H9 (cell line): ENCODE measurements at places on chromosomes 5 and 9. TPM values are rescaled to one million over a fixed set of nuclear protein-coding genes. Genes with fewer than 3 reads are reported as not detected.

Gene TXNDC8
- total RNA-seq: not detected in 2 replicates

Gene MEIKIN
- not detected in 2 replicates for total RNA-seq

Gene TRIP13
- total RNA-seq: 40.6 and 42.6 TPM in 2 replicates

GRCh38 chr9:131310833-131311554 lies 21.5 kb downstream of the PLPP7 start:
- DNase-seq: no peak
- H3K36me3 ChIP-seq: no peaks in the 10 kb centered on the region; the same call in 1 of the 2 replicates
- no peak overlapping the region for H3K4me3 ChIP-seq

- H3K36me3 ChIP-seq: no peaks in the 10 kb centered on the region
- H3K4me3 ChIP-seq: no peak overlapping the region
- H3K27ac ChIP-seq: no peak overlapping the region
- no peaks in the 10 kb centered on the region for H3K27me3 ChIP-seq
- no peaks in the 10 kb centered on the region for H3K4me1 ChIP-seq
These were observed 294.1 kb upstream of the SMC2 start for GRCh38 chr9:103799959-103800358.

DNA sequence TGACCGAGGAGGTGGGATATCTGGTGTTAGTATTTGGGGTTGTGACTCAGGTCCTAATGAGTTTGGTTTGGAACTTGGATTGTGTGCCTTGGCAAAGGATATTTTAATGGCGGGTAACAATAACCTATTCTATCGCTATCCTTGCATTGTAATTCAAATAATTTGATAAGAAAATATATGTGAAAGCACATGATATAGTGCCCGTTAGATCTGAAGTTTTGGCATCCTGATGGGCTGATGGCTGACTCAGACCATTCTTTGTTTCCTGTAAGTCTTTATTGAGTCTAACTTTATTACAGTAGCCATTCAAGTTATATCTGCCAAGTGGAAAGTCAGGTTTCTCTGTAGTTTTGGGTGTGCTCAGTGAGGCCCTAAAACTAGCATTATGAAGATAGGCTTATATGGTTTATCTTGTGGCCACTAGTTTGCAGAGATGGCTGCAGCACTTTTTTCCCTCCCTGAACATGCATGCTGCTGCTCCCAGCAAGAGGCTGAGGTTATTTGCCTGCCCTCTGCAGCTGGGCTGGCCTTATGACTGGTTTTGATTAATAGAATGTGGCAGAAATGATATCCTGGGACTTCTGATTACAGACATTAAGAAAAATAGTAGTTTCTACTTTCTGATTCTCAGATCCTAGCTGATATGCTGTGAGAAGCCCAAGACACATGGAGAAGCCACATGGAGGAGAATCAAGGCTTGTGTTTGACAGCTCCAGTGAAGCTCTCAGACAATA lies 46.6 kb downstream of the CFAP95 start:
- no peaks in the 10 kb centered on the region for H3K27me3 ChIP-seq
- no peaks in the 10 kb centered on the region for H3K4me1 ChIP-seq
- H3K4me3 ChIP-seq: no peak overlapping the region
- H3K36me3 ChIP-seq: peaks cover 4% of the 10 kb centered on the region

DNA sequence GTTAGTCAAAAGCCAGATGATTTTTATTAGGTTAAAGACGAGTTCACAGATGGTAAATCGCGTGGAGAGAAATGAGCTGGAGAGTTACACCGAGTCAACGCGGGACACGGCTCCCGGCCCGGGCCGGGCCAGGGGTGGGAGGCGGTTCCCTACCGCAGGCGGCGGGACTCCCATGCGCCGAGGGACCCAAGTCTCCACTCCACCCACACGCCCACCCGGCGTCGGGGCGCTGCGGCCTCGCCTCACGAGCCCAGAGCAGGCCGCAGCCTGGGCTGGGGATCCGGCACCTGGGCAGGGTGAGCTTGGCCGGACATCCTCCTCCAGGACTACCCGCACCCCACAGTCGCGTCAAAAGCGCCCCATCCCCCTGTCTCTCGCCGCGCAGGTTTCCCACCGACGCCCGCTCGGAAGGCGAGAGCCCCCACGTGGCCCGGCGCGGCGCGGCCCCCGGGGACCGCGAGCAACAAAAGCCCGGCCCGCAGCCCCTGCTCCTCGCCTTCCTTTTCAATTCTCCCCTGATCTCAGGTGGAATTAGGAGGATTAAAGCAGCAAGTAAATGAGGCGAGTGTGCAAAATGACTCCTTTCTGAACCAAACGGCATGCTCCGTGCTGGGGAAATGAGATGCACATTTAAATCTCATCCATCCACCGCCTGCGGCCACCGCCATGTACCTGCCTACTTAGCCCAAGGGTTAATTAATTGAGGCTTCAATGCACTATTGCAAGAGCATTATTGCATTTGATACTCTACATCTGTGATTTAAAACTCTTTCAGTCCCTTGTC lies 196.5 kb upstream of the TBCA start:
- H3K4me1 ChIP-seq: no peaks in the 10 kb centered on the region
- H3K27me3 ChIP-seq: peaks cover 49% of the 10 kb centered on the region
- no peak for DNase-seq
- no peak overlapping the region for H3K27ac ChIP-seq
- no peaks in the 10 kb centered on the region for H3K36me3 ChIP-seq

- H3K36me3 ChIP-seq: no peaks in the 10 kb centered on the region
- DNase-seq: no peak
- no peak overlapping the region for H3K27ac ChIP-seq
- no peaks in the 10 kb centered on the region for H3K4me1 ChIP-seq
- no peak overlapping the region for H3K4me3 ChIP-seq
These were observed 659.8 kb downstream of the IRX1 start for GRCh38 chr5:4255441-4255840.
